ENCODE measurements at places on chromosomes 11 and 22.

- peak; percentile 23 for DNase-seq
Observed at GRCh38 chr11:34468209-34468841, 29.6 kb downstream of the CAT start.

DNA sequence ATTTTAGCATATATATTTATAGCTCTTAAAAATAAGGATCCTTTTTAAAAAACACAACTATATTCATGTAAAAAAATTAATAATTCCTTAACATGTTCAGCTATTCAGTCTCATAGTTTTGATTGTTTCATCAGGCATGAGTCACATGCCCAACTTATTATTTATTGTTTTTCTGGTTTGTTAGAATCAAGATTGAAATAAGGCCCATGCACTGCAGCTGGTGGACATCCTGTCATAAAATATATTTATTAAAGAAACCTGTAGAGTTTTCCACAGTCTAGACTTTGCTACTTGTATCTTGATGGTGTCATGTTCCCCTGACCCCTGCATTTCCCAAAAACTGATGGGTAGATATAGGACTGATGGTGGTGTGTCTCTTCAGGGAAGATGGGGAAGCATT lies 77.4 kb downstream of the PARVA start:
- DNase-seq, result no peak

DNA sequence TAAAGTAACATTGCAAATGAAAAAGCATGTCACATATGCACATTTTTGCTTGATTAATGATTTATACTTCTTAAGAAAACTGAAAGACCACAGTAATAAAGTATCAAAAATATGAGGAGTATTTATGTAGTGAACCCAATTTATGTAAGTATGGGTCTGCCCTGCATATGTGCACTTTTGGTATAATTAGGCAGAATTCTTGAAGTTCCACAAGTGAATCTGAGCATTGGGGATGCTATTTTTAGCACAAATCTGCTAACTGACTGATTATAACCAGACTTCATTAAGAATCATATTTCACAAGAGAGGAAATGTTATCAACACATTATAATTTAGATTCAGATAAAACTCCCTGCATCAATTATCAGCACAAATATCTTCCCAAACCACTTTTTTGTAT lies 407.1 kb upstream of the LRRC4C start:
- DNase-seq, result no peak

DNA sequence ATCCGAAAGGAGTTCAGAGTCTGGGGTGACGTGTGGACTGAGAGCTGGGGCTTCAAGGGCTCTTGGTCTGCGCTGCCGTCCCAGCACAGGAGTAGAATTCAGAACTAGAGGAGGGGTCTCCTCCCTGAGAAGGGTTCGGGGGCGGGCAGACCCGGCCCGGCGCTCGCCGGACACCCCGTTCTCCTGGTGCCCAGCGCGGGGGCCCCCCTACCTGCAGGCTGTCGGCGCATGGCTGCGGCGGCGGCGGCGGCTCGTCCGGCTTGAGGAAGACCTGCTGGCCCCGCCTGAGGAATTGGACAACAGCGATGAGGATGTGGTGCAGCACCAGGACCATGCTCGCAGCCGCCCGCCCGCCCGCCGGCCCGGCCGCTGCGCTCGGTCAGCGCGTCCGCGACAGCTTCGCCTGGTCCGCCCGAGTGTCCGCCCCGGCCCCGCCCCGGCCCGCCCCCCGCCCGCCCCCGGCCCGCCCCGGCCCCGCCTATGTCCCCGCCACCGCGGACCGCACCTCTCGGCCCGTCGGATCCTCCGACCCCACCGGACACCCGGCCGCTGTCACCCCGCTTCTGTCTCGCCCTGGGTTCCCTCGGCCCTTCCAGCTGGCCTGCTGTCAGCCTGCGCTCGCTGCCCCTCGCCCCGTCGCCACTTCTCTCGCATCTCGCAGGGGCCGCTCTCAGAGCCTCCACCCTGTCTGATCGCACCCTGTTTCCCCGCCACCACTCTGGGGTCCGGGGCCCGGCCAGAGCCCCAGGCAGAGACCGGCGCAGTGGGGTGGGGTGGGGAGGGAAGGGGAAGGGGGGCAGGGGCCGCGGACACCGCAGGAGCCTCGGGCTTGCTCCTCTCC lies 32.0 kb downstream of the PDE2A start:
- no peak for DNase-seq

GRCh38 chr22:41642331-41643110 lies 21.4 kb downstream of the XRCC6 start:
- no peak for DNase-seq

DNA sequence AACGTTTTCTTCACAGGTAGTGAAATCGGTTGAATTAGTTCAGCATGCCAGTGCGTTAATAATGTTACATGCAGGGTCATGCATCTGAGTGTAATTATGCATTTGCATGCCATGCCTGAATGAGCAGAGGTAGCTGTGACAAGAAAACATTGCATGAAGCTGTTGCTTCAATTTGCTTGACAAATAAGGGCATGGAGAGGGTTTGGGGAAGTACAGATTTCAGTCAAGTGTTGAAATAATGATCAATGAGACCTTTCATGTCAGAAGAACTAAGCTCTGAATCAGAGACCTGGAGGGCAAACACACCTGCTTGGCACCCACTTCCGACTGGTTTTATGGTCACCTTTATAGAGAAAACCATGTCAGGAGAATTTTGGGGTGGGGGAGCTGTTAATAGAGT lies 221.4 kb downstream of the DBX1 start:
- DNase-seq, result peak; percentile 7

- DNase-seq, result no peak
Observed at GRCh38 chr11:82992223-82992622, 79.5 kb downstream of the RAB30 start.

- no peak for DNase-seq
Observed at GRCh38 chr22:19639610-19640135, 74.6 kb upstream of the SEPTIN5 start.

DNA sequence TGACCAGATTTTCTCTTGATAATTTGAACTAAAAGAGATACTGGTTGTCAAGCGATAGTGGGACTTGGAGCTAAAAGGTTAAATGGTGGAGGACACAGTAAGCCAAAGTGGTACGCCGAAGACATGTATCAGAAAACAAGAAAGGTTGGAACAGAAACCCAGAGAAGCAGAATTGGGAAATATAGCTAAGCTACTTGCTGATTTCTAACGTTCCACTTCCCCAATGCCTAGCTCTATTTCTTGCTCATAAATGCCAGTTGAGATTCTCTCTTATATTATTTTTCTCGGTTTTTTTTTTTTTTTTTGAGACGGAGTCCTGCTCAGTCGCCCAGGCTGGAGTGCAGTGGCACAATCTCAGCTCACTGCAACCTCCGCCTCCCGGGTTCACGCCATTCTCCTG lies 12.7 kb downstream of the TMEM41B start:
- DNase-seq, result no peak

DNA sequence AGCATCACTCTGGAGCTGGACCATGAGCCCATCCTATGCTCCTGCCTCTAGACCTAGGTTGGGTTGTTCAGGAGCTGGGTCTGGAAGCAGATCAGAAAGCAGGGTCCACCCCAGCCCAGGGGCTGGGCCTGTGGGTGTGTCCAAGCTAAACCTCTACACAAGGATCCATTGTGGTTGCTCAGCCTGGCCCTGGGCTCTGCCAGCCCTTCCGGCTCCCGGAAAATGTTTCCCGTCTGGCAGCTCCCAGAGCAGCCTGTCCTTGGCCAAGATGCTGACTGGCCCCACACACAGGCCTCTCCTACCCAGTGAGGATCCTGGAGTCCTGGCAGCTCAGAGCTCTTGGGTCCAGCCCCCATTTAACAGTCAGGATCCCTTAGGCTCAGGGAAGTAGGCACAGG lies 35.3 kb upstream of the FCHSD2 start:
- no peak for DNase-seq
